ENCODE measurements at places on chromosomes 7 and 10.

DNA sequence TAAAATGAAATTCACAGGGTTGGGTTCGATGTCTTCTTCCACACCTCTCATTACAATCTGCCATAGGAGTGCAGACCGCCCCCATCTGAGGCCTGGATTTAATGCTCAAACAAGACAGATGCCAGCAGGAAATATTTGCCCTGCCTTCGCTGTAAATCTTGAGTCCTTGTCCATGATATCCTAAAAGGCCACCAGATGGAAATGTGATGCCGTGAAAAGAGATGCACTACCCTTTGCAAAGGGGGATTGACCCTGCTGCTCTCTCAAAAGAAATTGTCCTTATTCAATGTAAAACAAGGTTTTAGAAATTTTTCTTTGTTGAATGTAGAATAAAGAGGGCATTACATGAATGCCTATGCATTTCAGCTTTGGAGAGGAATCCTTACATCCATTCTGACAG, 37.5 kb downstream of the AGAP4 start:
- no peaks in the 10 kb centered on the region for H3K4me1 ChIP-seq
- H3K27me3 ChIP-seq: no peaks in the 10 kb centered on the region
- no peaks in the 10 kb centered on the region for H3K36me3 ChIP-seq
- DNase-seq: peak; percentile 48

DNA sequence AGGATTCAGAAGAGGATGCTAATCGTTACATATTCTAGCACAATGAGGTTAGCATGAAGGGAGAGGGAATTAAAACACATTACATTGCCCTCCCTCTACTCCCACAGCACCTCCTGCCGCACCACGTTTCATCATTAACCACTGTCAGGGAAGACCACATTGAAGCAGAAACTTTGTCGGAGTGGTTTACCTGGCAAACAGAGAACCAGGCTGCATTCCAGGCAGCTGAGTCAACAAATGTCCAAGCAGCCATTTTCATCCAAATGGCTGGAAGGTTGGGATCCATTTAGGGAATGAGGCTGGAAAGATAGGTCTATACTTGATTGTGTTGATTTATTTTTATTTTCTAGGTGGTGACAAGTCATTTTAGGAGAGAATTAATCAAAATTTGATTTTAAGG, 273.6 kb downstream of the DYNC1I1 start:
- no peaks in the 10 kb centered on the region for H3K36me3 ChIP-seq
- no peaks in the 10 kb centered on the region for H3K4me1 ChIP-seq
- no peaks in the 10 kb centered on the region for H3K27me3 ChIP-seq
- DNase-seq: peak; percentile 54
- H3K4me3 ChIP-seq: no peak overlapping the region
- H3K27ac ChIP-seq: no peak overlapping the region

DNA sequence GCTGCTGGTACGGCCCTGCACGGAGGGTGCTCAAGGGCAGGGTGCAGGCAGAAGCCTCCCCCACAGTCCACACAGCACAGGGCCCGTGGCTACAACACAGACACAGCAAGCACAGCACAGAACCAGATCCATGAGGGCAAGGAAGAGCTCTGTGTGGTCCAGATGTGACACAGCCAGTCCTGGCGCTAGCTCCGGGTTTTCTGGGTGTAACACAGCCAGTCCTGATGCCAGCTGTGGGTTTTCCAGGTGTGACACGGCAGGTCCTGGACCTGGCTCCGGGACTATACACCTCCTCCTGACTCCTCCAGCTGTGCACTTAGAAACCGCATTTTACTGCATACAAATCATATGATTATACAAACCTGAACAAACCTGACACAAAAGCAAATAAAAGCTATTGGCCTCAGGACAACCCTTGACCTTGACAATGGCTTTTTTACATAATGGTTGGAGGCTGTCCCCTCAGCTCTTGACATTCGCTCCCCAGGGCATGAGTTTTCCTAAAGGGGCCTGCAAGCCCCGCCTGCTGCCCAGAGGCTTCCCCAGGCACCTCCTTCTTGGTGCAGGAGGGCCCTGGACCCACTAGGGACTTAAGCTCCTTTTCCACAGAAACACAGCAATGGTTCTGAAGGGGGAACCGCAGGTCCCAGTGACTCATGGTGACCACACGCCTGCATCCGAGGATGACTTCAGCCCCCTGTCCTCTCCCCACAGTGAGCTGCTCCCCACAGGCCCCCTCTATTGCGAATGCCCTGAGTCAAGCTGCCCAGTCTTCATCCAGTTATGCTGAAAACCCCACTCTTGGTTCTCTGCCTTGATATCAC, 209.6 kb downstream of the PTPRN2 start:
- no peaks in the 10 kb centered on the region for H3K27me3 ChIP-seq
- no peak overlapping the region for H3K4me3 ChIP-seq
- no peak overlapping the region for H3K27ac ChIP-seq
- H3K36me3 ChIP-seq: no peaks in the 10 kb centered on the region

DNA sequence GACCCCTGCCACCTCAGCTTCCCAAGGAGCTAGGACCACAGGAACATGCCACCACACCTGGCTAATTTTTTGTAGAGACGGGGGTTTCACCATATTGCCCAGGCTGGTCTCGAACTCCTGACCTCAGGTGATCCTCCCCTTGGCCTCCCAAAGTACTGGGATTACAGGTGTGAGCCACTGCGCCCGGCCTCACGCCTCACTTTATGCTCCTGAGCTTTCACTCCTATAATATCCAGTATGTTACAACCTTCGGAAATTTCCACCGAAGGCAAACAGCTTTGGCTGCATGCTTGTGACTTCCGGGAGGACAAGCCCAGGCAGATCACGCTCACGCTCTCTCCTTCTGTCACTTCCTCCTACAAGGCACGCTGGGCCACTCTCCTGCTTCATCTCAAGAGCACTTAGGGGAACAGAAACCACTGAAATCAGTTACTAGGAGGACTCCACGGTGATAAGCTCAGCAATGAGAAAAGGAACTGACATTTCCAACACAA, 4.4 kb upstream of the MAD1L1 start:
- no peak for DNase-seq
- H3K27me3 ChIP-seq: no peaks in the 10 kb centered on the region
- H3K36me3 ChIP-seq: peaks cover 63% of the 10 kb centered on the region

GRCh38 chr10:101016814-101017213, 14.1 kb downstream of the PDZD7 start:
- no peak for DNase-seq
- peaks cover 62% of the 10 kb centered on the region for H3K27me3 ChIP-seq
- H3K4me3 ChIP-seq: no peak overlapping the region

All from endodermal cell (in vitro differentiated cells).